B cell (primary cell): ENCODE measurements at places on chromosomes 3 and 15.

GRCh38 chr3:37536840-37537239, 324.8 kb upstream of the CTDSPL start:
- no peaks in the 10 kb centered on the region for H3K4me1 ChIP-seq
- no peaks in the 10 kb centered on the region for H3K36me3 ChIP-seq
- H3K27me3 ChIP-seq = no peaks in the 10 kb centered on the region
- no peak for DNase-seq
- no peak overlapping the region for H3K27ac ChIP-seq

DNA sequence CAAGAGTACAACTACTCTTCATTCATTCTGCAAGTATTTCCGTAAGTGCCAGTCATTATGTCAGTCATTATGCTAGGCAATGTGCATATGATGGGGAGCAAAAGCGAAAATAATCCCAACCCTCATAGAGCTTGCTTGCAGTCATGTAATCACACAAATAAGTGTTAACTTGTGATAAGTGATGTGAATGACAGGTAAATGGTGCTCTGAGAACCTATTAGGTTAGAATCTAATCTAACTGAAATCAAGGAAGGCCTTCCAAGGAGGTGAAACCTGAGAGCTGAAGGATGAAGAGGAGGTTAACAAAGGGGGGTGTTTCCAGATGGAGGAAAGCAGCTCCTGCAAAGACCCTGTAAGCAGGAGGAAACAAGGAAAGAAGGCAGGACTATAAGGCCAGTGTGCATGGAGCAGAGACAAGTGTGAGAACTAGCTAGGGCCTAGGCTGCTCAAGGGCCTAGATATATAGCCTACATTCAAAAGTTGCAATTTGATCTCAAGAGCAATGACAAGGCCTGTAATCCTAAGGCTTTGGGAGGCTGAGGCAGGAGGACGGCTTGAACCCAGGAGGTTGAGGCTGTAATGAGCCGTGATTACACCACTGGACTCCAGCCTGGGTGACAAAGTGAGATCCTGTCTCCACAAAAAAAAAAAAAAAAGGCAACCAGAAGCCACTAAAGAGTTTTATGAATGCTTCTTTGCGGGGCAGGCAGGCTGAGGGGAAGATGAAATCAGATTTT, 5.3 kb downstream of the PTPN9 start:
- no peaks in the 10 kb centered on the region for H3K36me3 ChIP-seq
- H3K27me3 ChIP-seq = no peaks in the 10 kb centered on the region
- no peak overlapping the region for H3K4me3 ChIP-seq
- no peak overlapping the region for H3K27ac ChIP-seq
- peaks cover 12% of the 10 kb centered on the region for H3K4me1 ChIP-seq

GRCh38 chr15:38563723-38564519, 693 bp downstream of the RASGRP1 start:
- H3K27me3 ChIP-seq = no peaks in the 10 kb centered on the region
- peak overlapping the region; percentile 84 for H3K27ac ChIP-seq
- H3K4me1 ChIP-seq = peaks cover 49% of the 10 kb centered on the region
- peaks cover 10% of the 10 kb centered on the region for H3K36me3 ChIP-seq
- peak; percentile 90 for DNase-seq

DNA sequence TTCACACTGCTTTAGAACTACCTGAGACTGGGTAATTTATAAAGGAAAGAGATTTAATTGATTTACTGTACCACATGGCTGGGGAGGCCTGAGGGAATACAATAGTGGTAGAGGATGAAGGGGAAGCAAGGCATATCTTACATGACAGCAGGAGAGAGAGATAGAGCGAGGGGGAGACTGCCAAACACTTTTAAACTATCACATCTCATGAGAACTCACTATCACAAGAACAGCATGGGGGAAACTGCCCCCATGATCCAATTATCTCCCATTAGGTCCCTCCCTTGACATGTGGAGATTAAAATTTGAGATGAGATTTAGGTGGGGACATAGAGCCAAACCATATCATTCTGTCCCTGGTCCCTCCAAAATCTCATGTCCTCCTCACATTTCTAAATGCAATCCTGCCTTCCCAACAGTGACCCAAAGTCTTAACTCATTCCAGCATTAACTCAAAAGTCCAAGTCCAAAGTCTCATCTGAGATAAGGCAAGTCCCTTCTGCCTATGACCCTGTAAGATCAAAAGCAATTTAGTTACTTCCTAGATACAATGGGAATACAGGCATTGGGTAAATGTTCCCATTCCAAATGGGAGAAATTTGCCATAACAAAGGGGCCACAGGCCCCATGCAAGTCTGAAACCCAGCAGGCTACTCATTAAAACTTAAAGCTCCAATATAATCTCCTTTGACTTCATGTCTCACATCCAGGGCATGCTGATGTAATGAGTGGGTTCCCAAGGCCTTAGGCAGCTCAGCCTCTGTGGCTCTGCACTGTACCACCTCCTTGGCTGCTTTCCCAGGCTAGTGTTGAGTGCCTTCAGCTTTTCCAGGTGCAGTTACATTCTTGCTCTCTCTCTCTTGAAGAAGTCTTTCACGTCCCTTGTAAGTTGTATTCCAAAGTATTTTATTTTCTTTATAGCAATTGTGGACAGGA, 481.7 kb upstream of the TGFBR2 start:
- H3K4me3 ChIP-seq = no peak overlapping the region
- H3K36me3 ChIP-seq = no peaks in the 10 kb centered on the region
- no peak for DNase-seq

- no peaks in the 10 kb centered on the region for H3K36me3 ChIP-seq
- H3K4me1 ChIP-seq = no peaks in the 10 kb centered on the region
- H3K27ac ChIP-seq = no peak overlapping the region
- no peaks in the 10 kb centered on the region for H3K27me3 ChIP-seq
Observed at GRCh38 chr15:73352082-73352481, 16.7 kb downstream of the HCN4 start.

DNA sequence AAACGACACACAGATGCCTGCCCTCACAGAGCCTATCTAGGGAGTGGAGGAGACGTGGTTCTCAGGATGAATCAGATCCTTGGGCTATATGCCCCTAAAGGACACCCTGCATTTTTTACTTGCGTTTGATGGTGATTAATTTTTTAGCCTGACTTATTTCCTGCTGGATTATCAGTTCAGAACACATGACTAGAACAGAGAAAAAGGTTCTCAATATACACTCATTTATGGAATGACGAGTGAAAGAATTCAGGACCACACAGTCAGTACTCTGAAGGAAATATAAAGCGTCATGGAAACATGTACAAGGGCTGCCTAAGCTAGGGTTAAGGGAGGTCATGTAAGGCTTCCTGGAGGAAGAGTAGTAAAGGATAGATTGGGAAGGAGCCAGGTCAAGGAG, 121.8 kb downstream of the SSR3 start:
- no peak for DNase-seq
- H3K36me3 ChIP-seq = no peaks in the 10 kb centered on the region
- H3K4me3 ChIP-seq = no peak overlapping the region
